ENCODE measurements at places on chromosomes 4 and X. TPM values are rescaled to one million over a fixed set of nuclear protein-coding genes. Genes with fewer than 3 reads are reported as not detected.

DNA sequence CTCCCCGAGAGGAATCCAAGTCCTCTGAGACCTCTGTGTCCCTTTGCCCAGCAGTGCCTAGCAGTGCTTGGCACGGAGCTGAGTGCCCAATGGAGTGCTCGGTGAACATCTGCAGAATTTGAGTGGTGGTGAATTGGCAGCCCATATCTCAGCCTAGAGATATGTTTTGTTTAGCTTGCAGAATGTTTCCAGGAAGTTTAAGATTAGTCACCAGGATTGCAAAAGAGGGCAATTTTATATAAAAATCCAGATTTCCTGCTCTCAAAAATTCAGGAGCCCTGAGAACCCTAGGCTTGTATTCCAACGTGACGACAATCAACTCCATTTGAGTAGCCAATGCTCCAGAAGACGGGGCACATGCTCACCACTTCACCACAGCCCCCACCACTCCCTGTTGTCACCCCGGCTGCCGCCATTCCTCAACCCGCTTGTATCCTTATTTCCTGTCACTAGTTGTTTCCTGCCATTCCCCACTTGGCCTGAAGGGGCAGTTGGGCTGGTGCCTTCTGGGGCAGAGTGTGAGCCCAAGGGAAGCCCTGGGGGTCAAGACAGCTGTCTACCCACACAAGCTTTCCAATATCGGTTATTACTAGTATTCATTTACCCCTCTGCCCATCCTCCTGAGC lies 116.9 kb downstream of the EFNB1 start:
- no peak for DNase-seq

- DNase-seq, result no peak
Measured at GRCh38 chr4:31291238-31291637, 571.1 kb downstream of the PCDH7 start.

The PDZD4 gene
- 4.6 TPM for total RNA-seq

DNA sequence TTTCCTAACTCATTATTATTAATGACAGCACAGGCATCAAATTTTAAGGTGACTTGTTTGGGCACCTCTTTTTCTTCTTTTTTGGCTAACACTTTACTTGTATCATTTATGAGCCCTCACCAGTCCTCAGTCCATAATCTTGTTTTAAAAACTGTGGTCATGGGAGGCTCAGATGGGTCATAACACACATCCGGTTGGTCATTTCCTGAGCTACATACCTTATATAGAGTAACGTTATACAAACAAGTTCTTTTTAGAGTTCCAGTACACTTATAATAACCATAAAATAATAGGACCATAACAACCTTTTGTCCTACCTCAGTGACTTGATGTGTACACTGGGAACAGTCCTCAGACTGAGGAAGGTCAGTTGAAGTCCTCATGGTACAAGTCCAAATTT lies 21.1 kb upstream of the PLS3 start:
- no peak for DNase-seq

All from stomach (tissue), 19 donors.